ENCODE measurements at places on chromosomes 2 and 18.

- no peak for DNase-seq
These were observed 40.6 kb downstream of the PHLPP1 start for GRCh38 chr18:62755946-62756345.

DNA sequence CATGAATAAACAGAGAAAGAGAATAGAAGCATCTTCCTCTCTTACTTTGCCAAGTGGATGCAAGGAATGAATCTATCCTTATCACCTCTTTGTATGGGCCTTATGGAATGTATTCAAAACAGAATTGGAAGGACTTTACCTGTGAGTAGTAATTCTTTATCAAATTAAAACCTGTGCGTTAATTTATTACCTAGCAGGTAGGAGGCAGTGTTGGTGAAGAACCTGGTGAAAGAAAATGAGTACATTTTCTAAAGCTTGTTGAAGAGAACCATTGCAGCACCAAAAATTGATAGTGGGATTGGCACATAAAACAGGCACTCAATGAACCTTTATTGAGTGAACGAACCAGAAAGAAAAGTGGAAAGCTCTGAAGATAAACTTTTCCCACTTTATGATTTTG is 1302.1 kb upstream of the CELF4 start:
- DNase-seq = no peak

DNA sequence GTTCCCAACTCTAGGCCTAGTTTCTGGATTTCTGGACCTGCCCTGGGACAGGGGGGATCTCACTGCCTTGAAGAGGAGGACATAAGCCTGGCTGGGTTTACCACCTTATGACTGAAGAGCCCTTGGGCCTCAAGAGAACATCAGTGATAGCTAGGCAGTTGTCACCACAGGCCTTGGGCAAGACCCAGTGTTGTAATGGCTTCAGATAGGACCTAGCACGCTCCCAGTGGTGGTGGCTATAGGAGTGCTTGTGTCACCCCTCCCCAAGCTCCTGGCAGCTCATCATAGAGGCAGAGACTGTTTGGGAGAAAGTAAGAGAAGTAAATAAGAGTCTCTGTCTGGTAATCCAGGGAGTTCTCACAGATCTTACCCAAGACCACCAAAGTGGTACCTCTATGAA is 19.4 kb upstream of the EVA1A start:
- no peak for DNase-seq

GRCh38 chr18:36757081-36757480 is 71.7 kb downstream of the TPGS2 start:
- DNase-seq = no peak

DNA sequence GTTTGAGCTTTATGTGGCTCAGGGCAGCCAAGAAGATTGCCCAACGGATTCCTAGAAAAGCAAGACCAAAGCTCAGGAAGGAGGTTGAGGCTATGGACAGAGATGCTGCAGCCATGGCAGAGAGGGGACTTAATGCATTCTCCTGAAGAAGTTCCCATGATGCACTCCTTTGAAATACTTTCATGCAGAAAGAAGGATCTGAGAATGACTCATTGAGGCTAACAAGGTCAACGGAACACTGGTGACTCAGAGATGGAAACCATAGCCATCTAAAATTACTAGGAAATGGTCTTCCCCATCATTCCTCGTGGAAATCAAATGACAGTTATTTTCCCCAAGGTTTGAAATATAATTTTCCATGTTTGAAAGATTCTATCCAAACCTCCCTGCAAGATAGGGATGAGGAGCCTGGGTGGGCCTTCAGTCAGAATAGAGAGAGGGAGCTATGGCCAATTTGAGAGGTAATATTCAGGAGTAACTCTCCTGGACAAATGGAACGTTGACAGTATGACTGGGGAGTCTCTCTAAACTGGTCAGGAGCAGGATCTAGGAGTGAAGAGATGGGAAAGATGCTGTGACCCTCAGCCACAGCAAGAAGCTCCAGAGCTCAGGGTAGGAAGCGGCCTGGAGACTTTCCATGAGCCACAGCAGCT is 63.0 kb downstream of the REEP1 start:
- no peak for DNase-seq

DNA sequence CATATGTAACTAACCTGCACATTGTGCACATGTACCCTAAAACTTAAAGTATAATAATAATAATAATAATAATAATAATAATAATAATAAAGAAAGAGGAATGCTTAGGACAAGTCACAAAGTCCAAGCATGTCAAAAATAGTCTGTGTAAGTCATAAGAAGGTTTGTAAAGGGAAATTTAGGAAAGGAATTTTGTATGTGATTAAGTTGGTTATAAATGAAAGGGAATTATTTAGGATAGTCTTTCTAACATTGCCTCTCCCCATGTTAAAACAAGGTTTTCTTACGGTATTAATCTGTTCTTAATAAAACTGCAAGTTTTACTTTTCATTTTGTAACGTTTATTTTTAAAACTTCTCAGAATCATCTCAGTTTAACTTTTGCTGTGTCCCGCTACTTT is 62.8 kb downstream of the SESTD1 start:
- no peak for DNase-seq

GRCh38 chr18:61531182-61531581 is 198.0 kb downstream of the CDH20 start:
- no peak for DNase-seq

- DNase-seq = no peak
These were observed 30.0 kb upstream of the KLHL29 start for GRCh38 chr2:23355001-23355400.

DNA sequence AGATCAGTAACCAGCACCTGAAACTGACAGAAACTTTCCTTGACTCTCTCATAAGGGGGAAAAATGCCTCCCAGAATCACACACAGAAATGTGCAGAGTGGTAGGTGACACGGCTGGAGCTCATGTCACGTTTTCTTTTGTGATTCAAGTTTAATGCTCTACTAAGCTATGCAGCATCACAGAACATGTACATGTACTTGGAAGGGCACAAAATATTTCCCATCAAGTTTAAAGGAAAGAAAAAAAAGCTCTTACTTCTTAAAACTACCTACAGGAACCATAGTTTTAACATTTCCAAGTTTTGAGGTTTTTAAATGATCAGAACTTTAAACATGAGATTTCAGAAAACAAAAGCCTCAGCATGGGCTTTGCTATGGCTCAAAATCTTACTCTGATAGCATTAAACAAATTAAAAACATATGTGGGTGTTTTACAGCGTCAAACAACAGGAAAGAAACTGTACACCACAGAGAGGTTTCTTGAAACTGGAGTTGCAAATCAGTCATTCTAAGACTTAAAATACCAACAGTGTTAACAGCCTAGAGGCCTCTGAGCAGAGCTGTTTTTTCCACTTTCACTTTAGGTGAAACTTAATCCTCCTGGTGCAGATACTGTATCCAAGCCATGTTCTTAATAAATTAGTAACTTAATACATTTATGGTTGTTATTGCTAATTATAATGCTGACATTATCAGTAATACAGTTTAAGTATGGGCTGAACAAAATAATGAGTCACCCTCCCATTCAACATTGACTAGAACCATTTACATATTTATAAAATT is 30.1 kb downstream of the MBP start:
- DNase-seq = no peak

Measured in ecto neural progenitor cell (in vitro differentiated cells).